ENCODE measurements at places on chromosomes 11 and 22.

DNA sequence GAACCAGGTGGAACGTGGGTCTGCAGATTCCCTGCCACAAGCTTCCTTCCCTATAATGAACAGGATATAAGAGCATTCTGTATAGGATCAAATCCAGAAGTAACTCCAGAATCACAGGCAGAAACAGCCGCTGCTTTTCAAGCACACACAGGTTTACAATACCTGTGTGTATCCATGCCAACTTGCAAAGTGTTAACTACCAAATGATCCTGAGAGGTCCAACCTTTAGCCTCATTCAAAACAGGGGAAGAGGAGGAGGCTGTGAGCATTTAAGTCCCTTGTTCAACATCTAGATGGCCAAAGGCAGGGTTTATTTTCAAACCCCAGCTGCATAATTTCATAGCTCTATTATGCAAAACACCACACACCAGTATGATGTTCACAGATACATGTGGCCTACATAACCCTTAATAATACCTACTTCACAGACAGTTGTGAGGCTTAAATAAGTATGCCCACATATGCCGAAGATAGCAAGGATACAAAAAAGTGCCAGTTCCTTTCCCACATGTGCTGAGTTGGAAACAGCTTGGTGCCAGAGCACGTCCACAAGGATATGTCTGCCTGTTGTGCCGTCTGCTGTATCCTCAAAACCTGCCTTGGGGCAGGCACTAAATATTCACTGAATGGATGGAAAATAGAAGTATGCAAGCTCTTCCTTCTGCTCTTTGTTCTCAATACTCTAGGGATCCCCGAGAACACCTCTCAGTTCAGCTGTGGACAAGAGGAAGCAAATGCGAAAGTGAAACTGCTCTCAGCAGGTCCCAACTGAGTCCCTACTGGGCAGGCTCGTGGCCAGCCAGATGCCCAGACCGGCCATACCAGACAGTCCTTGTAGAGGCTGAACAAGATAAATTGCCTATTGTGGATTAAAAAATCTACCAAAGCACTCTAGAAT, 66.8 kb downstream of the LARGE1 start:
- peak; percentile 46 for DNase-seq

- DNase-seq = no peak
These were observed 8.4 kb upstream of the PMM1 start for GRCh38 chr22:41598081-41598480.

- peak; percentile 75 for DNase-seq
These were observed 5.1 kb upstream of the BIRC2 start for GRCh38 chr11:102341844-102342318.

DNA sequence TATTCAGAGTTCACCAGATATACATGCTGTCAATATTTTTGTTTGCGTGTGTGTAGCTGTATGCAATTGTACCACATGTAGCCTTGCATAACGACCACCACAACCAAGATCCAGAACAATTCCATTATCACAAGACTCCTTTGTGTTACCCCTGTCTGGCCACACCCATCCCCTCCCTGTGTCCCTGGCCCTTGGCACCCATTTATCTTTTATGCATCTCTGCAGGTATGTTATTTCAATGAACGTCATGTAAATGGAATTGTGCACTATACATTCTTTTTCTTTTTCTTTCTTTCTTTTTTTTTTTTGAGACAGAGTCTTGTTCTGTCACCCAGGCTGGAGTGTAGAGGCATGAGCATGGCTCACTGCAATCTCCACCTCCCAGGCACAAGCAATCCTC, 9.7 kb upstream of the PAFAH1B2 start:
- no peak for DNase-seq

GRCh38 chr11:8291421-8292350, 28.0 kb upstream of the LMO1 start:
- no peak for DNase-seq

GRCh38 chr11:134339756-134340155, 8.0 kb downstream of the GLB1L2 start:
- DNase-seq = no peak

DNA sequence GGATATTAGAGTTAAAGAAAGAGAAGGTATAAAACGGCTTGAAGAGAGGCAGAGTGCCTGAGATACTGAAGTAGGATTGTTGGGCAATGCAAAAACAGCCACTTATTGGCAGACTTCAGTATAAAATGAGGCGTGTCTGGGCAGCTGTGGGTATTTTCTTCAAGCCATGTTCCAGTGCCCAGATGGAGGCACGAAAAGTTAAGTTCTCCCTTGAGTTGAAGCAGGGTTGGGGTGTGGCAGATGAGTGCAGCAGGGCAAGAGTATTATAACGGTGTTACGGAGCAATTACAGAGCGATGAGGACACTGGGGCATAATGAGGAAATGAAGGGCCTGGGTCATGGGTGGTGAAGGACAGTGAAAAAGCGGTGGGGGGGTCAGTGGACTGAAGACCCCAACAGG, 73.7 kb upstream of the CREB3L1 start:
- no peak for DNase-seq

- no peak for DNase-seq
These were observed 301.2 kb downstream of the AASDHPPT start for GRCh38 chr11:106378513-106379179.

DNA sequence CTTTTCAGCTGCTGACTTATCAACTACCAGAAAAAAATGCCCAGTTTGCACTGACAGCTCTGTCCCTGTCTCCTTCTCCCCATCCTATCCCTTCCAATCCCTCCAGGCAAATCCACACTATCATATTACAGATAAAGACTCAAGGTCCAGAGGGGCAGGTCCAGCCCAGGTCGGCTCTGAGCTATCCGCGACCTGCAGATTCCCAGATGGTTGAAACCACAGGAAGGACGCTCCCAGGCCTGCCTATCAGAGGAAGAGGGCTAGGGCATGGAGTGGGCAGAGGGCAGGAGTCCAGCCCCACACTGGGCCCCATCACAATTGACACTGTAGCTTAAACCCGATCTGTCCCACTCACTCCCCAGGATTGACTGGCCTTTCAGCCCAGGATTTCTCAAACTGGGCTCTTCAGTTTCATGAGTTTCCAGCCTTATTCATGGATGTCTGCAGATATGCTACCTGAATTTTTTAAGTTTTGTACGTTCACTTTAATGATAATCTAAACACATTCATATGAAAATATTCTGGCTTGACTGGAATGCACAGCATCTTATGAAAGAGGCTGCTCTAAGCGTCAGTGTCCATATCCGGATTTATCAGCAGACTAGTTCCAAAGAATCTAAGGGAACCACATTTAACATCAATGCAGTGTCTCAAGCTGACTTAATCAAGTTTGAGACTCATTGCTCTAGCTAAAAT, 16.4 kb upstream of the FCHSD2 start:
- no peak for DNase-seq

DNA sequence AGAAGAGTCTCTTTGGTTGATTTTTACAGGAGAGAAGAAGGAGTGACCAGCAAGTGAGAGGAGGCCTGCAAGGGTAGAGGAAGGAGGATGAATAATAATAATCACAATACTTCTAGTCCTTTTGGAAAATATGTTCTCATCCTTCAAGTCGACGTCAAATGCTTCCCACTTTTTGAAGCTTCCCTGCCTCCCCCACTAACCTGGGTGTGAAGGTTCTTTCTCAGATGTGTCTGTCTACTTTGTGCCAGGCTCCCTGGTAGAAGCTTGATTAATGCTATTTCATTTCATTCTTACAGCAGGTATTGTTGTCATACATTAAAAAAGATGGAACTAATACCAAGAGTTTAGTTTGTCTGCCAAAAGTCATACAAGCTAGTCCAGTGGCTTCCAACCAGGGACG, 17.1 kb downstream of the TENM4 start:
- no peak for DNase-seq

- DNase-seq = no peak
These were observed 15.1 kb downstream of the IFITM10 start for GRCh38 chr11:1735271-1735670.

DNA sequence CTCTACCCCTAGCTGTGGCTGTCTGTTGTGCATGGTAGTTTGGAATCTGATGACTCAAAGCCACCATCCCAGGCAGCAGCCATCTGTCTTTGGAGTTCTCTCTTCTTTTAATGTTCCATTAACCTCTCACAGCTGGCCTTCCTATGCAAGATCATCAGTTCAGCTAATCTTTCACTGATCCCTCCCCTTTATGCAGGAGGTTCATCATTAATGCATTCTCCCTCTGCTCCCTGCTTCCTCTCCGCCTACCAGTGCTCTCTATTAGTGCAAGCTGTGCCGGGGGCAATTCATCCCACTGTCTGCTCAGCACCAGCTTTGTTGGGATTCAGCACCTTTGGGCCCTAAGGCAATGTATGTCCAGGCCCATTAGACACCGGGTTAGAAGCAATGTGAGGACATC, 413.0 kb upstream of the LRRC4C start:
- DNase-seq = no peak

DNA sequence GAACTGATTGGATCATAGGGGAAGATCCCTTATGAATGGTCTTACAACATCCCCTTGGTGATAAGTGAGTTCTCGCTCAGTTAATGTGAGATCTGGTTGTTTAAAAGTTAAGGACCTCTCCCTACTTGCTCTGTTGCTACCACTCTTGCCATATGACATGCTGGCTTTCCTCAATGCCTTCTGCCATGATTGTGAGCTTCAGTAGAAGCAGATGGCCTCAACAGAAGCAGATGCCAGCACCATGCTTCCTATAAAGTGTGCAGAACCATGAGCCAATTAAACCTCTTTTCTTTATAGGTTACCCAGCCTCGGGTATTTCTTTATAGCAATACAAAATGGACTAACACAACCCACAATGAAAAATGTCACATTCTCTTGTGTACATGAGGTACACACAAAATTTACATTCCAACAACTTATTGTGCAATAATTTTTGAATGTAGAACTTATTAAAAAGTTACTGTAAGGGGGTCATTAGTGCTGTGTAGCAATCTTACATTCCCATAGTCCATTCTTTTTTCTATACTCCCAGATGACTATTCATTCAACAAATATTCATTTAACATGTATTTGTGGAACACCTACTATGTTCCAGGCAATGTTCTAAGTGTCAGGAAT, 10.3 kb downstream of the CYP2R1 start:
- DNase-seq = no peak

GRCh38 chr11:20397281-20397680, 9.8 kb downstream of the PRMT3 start:
- peak; percentile 47 for DNase-seq

DNA sequence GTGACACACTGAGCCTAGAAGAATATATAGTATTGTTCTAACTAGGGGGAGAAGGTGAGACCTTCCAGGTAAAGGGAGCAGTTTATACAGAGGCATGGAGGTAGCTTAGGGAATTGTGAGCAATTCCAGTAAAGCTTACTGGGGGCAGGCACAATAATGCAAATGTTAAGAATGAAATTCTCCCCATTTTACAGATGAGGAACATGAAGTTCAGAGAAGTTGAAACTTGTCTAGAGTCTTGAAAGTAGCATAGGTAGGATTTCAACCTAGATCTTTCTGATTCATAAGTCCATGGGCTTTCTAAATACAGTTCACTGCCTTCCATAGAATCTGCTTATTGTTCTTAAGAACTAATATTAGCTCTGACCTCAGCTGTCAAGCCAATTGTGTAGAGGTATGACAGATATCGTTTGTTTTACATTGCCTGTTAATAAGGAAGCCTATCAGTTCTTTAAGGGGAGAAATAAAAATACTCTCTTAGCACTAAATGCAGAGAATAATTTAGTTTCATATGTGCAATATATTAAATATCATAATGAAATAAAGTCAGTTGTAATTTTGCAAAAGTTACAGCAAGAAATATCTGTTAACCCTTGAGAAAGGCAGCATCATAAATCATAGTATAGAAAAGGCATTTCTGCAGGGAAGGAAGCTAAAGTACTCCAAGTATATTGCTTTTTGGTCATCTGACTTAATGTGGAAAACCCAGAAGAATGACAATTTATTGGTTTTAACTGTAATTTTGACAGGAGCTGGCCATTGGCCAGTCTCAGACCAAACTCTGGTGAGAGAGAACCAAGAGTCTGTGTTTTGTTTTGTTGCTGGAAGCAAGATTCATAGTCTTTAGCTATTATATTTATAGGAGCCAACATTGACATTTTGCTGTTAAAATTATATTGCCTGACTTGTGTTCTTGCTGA, 181.8 kb downstream of the UVRAG start:
- no peak for DNase-seq

DNA sequence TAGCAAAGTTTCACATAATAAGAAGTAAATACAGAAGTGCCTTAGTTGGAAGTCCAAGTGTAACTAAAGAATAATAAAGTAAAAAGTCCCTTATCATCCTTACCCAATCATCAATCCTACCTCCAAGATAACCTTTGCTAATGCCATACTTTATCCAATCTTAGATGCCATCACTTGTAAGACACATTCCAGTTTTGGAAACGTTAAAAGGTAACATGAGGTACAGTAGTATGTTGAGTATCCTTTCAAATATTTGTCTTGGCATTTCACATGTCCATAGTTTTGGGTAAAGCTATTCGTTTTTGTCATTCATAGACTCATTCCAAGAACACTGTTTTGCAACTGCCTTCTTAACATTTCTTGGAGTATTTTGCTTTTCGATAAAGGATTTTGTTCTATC, 115.2 kb upstream of the TEAD1 start:
- no peak for DNase-seq

- no peak for DNase-seq
These were observed 26.6 kb downstream of the PARVA start for GRCh38 chr11:12403997-12404350.

GRCh38 chr11:96200243-96200642, 142.8 kb downstream of the MAML2 start:
- no peak for DNase-seq

DNA sequence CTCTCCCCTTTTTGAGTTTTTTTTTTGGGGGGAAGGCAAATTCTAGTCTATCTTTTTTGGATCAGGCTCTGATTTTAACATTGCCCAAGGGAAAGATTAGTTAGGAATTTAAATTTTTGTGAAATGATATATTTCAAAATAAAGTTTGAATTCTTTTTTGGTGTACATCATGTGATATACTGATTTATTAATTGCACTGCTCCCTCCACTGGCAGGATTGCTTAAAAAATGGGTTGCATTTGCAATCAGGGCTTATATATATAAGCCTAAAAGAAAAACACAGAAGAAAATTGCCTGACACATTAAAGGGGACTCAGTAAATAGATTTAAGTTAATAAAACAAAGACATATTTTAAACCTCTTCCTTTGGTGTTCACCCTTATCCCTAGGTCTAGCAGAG, 1.2 kb downstream of the DYNC2H1 start:
- no peak for DNase-seq

DNA sequence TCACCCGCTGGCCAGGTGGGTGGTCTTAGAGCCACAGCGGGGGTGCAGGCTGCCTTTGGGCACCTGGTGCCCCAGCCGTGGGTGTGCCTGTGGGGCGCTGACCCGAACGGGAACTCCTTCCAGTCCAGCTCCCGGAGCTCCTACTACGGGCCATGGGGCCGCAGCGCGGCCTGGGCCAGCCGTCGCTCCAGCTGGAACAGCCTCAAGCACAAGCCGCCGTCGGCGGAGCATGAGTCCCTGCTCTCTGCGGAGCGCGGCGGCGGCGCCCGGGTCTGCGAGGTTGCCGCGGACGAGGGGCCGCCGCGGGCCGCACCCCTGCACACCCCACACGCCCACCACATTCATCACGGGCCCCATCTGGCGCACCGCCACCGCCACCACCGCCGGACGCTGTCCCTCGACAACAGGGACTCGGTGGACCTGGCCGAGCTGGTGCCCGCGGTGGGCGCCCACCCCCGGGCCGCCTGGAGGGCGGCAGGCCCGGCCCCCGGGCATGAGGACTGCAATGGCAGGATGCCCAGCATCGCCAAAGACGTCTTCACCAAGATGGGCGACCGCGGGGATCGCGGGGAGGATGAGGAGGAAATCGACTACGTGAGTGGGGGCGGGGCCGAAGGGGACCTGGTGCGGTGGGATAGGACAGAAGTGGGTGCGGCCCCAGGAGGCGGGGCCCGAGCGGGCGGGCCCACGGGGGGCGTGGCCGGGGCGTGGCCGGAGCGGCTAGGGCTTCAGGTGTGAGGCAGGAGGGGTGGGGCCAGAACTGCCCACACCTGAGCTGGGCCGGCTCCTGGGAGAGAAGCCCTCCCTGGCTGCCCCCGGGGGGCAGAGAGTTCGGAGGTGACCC, 91.5 kb downstream of the CACNA1I start:
- DNase-seq = peak; percentile 30
